ENCODE measurements at places on chromosomes 3 and 15. TPM values are rescaled to one million over a fixed set of nuclear protein-coding genes. Genes with fewer than 3 reads are reported as not detected.

Gene WDR93
- total RNA-seq = not detected

DNA sequence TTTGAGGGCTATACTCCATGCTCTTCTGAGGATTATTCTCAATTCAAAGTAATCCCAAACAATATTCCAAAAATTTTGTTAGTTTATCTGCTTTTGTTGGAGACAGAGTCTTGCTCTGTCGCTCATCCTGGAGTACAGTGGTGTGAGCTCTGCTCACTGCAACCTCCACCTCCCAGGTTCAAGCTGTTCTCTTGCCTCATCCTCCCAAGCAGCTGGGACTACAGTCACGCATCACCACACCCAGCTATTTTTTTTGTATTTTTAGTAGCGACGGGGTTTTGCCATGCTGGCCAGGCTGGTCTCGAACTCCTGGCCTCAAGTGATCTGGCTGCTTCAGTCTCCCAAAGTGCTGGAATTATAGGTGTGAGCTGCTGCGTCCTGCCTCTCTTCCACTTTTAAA, 39.1 kb downstream of the MEF2A start:
- no peak for DNase-seq

Gene TEX55
- not detected for total RNA-seq

Gene LDHAL6B
- not detected for total RNA-seq

GRCh38 chr15:96037584-96037983, 292.9 kb upstream of the NR2F2 start:
- DNase-seq = no peak

DNA sequence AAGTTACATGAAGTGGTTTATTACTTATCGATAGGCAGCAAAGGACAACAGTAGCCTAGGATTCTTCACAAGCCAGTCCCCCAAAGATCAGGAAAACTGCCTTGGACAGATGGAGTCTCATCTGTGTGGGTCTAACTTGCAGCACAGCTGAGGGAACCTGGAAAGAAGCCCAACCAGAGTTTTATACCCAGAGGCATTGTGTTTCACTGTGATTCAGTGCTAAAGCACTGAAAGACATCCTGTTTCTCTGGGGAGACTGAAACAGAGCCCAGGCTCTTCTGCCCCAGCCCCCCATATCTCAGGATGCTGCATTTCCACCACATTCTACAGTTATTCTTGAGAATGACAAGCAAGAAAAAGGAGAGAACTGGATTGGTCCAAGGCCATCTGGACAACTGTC, 48.2 kb upstream of the PYDC2 start:
- DNase-seq = no peak

GRCh38 chr15:99249270-99249841, at the start of gene TTC23:
TTC23 (minus strand) TSS chr15:99249581; CDS start chr15:99228712, 20,869 bp downstream.
- no peak for DNase-seq

Gene ITIH1
- total RNA-seq = 0.94 TPM

Gene TMEM266
- 0.38 TPM for total RNA-seq

Measured in omental fat pad (tissue), 4 donors.